ENCODE measurements at places on chromosomes 12 and 14.

- DNase-seq = no peak
These were observed 86.8 kb downstream of the ADGRD1 start for GRCh38 chr12:131040491-131040890.

DNA sequence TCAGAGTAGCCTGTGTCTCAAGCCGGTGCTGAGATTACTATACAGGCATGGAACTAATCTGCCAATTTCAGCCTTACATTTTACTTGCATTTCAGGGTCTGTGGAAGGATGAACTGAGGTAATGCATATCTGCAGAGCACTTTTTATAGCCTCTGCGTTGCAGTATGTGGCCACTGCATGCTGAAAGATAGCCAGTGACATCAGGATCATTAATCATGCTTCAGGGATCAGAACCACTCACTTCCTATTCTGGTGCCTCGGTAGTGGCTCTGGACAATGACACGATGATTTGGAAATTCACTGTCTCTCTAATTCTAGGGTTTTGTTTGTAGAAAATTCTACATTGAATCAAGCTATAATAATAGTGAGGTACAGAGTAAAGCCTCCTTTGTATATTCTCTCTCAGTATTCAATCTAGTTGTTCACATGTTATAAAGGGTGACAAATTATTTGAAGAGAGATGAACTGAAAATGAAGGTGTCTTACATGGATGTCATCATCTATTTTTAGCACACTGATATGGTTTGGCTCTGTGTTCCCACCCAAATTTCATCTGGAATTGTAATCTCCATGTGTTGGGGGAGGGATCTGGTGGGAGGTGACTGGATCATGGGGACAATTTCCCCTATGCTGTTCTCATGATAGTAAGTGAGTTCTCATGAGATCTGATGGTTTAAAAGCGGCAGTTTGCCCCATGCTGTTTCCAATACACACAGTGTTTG, 554.3 kb upstream of the MIS18BP1 start:
- no peak for DNase-seq

GRCh38 chr12:4943938-4944284, 34.2 kb downstream of the KCNA1 start:
- DNase-seq = no peak

DNA sequence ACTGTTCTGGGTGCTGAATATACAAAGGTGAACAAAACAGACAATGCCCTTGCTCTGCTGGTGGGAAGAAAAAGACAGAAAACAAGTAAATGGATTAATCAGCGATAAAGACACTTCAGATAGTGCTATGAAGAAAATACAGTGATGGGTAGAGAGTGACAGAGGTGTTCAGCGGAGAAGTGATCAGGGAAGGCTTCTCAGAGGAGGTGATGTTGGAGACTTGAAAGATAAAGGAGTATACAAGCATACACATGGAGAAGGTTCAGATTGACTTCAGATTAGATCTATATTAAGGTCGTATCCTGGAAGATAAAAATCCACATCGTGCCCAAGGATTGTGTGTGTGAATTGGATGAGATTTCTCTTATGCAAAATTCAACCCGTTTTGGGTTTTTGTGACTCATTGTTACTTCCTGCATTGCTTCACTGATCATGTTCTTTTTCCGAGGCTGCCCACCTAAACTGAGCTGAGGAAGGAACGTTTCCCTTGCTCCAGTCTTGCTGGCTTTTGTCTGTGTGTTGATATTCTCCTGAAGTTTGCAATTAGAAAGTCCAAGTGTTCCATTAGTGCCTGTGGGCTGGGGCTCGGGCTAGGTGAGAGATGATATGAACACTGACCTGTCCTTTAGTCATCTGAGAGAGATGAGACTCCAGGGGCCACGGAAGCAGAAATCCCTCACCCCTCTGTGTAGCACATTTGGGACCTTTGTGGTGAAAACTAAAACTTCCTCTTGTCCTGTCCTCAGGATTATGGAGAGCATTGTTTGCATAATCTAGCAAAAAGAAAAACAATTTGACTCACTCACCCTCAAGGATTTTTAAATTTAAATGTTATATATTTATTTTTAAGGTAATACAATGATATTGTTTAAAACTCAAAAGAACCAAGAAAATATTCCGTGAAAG, 27.6 kb downstream of the PLXNC1 start:
- DNase-seq = no peak

- no peak for DNase-seq
These were observed 206.7 kb downstream of the KIF21A start for GRCh38 chr12:39235990-39236767.

DNA sequence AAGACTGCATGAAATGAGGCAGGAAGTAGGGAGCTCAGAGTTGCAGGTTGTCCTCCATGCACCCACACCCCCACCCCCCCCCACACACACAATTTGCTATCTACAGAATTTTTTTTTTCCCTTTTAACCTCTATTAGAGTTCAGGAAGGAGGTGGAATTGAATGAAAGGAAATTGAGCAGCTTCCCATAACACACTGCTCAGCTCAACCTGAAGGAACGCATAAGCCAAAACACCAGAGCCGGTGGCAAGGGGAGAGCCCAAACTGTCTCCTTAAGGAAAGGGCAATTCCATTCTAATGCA, 74.1 kb downstream of the NUAK1 start:
- no peak for DNase-seq

- peak; percentile 76 for DNase-seq
These were observed 120.3 kb upstream of the SOX5 start for GRCh38 chr12:24069532-24070395.

DNA sequence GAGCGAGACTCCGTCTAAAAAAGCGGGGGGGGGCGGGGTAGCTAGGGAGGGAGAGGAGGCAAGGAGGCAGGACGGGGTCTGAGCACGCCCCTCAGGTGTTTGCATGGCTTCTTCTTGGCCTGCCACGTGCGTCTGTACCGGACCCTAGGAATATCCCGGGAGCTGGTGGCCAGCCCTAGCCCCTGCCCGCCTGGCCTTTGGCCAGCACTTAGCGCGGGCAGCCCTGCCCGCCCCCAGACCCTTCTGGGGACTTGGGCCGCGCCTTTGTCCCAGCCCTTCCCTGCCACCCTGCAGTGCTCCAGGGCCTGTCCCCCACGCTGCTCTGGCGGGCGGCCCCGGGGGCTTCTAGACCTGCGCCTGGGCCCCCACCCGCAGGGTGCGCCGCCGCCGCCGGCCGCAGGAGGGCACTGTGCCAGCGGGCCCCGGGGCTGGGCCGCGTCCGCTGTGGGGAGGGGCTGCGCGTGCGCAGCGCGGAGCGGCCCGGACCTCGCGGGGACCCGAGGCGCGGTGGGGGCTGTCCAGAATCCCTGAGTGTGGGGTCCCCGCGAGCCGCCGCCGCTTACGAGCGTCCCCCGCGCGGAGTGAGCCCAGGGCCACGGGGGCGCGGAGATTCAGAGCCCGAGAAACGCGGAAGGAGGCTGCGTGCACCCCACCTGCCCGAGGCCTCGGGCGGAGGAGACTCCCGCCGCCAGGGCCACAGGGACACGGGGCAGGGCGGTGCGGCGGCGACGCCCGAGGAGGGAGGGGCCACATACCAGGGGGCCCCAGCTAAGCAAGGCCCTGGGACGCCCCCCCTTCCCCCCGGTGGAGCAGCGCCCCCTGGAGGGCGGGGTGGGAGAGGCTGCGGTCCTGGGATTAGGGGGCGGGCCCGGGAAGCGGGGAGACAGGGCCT, 21.0 kb downstream of the SLC25A29 start:
- DNase-seq = no peak

DNA sequence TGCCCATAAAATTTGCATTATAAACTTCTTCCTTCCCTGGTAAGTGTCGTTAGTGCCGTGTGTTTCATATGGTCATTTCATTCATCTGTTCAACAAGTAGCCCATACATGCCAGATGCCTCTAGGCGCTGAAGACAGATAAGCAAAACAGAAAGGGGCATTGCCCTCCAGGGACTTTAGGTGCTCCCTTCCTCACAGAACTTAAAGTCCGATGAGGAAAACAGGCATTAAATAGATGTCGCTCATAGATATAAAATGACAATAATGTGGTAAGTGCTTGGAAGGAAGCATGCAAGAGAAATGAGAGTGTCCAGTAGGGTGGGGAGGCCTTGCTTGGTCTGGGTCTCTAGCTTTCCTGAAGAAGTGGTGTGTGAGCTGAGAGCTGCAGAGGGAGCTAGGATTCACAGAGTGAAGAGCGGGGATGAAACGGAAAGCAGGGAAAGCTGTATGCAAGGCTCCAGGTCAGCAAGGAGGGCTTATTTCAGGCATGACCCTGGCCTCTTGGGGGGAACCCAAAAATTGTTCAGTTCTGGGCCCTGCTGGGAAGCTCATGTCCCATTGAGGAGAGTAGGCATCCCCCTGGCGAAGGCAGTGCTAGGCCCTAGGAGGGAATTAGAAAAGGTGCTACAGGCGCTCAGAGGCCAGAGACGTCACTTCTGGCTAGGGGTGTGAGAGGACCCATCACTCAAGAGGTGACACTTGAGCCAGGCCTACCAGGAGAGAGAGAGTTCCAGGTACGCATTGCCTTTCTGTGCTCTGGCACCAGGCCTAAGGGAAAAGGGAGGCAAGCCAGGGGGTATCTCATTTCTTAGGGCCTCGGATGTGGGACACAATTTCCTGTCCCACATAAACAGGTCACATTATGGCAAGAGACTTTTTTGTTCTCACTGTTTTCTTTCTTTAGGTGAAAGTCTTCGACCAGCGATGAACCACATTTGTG, 11.9 kb downstream of the UBE3B start:
- DNase-seq = no peak

- DNase-seq = no peak
These were observed 10.0 kb upstream of the KRT82 start for GRCh38 chr12:52415870-52416750.

DNA sequence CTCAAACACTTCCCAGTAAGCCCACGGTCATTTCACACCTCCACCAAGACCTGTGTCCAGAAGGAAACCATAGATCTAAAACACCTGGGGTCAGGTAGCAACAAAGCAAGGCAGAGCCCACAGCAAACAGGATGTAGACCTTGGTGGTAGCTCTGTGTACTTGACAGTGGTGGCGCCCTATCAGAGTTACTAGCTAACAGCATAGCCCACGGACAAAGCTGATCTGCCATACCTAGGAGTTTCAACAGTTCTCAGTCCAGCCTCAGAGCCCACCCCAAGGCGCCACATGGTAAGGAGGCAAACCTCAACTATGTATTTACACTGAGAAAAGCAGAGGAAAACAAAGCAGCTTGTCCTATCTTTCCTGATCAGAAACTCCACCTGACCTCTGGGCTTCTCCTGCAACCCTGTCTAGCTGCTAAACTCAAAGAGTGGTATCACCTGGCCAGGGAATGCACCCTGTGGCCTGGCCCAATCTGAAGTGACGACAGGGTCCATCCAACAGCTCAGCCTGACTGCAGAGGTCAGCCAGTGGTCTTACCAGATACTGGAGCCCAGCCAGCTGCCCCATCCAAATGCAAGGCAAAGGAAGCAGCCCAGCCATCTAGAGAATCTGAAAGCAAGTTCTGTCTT, 46.3 kb downstream of the STON2 start:
- DNase-seq = no peak

DNA sequence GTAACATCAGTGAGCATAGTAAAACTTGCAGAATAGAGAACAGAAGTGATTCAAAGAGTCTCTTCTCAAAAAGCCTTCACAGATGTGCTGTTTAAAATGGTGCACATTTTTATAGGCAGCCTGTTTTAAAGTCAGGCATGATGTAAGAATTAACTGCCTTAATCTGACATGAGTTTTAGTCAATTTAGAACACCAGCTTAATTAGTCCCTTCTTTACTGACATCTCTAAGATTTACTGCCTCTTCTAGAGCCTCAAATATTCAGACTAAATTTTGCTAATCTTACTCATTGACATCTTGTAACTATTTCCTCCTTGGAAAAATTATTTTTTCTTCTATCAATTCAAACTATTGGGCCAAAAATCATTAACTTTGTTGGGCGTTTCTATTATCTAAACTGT, 782.5 kb downstream of the C12orf50 start:
- DNase-seq = no peak

DNA sequence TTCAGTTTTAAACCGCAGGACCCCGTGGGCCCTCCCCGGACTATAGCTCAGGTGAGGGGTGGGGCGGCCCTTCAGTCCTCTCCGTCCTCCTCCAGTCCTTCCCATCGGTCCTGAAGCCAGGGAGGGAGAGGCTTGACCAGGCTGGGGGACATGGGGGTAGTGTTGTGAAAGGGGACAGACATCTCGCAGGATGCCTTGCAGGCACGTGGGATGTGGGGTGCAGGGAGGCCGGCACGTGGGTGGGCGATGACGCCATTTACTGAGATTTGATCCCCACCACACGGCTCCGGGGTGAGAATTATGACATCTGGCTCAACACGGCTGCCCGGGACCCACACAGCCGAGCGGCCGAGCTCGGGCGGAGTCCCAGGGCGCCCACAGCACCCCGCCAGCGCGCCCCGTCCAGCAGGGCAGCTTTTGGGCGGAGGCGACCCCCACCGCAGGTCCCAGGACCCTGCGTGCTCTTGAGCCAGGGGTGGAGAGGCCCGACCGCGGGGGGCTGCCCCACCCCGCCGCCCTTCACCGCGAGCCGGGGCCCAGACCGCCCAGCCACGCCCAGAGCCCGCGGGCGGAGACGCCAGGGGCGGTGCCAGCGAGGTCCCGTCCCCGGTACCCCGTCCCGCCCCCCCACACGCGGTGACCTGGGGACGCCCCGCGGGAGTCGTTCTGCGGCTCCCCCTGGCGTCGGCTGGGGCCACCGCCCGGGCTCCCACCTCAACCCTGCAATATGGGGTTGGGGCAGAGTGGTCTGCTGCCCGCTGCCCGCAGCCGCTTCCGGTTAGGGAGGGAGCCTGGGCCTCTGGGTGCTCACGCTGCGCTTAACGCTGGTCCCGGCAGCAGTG, 3.3 kb upstream of the EXOC3L4 start:
- no peak for DNase-seq

DNA sequence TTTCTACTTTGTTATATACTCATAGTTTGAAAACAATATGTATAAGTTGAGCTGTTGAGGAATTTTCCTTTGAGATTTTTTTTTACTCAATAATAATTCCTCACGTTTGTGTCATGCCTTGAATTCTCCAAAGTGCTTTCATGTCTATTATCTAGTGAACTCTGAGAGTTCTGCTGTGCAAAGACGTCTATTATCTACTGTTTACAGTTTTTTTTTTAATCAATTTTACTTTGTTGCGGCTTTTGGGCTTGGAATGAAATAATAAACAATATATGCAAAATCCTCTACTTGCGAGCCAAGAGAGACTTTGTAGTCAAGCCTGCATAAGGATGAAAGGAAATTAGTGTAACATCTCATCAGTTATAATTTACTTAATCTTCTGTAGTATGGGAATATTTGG, 107.2 kb upstream of the FRMD6 start:
- no peak for DNase-seq

DNA sequence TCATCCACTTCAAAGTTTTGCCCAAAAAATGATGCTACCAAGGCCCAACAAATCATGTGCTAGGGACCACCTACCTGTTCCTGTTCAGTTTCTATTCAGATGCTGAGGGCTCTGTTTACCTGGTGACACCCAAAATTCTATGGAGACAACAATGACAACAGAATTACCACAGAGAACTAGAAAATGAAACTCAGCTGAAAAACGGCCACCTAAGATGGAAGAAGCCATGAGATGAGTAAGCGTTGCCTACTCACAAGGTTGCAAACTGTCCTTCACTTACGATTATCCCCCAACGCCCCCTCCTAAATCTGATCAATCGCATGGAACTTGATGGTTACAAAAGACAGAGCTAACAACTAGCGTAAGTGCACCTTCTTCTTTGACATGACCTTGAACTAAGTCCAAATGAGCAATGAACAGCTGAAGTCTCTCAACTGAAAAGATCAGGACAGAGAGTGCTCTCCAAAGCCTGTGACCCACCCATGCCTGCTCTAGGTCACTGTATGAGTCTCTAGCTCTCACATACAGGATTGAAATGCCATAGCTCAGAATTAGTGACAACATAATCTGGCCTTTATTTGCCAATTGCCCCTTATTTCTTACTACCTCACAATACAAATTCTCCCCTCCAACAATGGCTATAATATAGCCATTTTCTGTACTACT, at the start of gene RNASE11:
TSS of gene RNASE11 (minus strand) at position 513 of the 666 bp plus-strand sequence.
- no peak for DNase-seq

GRCh38 chr12:47909839-47910465, 5.2 kb upstream of the VDR start:
- DNase-seq = no peak

Data from NCI-H2081 treated with DMSO at 0.1 percent for 48 hours (cell line).